ENCODE measurements at places on chromosomes 12 and 14.

DNA sequence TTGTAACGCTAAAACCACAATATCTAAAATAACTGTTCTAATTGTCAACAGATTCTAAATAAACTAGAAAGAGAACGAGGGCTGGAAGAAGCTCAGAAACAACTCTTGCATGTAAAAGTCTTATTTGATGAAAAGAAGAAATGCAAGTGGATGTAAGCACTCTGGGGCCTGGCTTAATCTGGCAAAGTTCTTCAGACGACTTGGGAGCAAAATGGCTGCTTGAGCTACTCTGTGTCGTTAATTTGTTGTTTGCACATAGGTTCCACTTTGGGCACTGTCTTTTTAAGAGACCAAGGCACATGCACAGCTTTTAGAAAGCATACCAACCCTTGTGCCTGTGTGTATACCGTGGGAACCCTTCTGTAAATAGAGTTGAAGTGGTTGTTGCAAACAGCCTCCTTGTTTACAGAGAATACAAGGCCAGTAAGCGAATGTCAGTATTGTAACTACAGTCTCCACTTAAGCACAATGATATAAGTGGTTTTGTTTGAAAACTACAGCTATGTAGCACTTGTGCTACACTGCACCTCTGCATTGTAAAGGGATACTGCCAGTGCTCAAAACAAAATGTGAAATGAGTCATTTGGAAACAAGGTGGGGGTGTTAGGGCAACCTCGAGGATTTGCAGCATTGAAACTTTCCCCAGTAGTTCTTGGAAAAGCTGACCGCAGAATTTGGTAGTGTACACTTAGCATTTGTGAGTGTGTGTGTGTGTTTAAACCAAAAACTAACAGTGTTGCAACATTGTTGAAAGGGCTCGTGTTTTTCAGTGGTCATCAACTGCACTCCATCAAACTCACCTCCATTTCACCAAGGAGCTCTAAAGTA is 154.3 kb downstream of the CEP83 start:
- no peak for DNase-seq

DNA sequence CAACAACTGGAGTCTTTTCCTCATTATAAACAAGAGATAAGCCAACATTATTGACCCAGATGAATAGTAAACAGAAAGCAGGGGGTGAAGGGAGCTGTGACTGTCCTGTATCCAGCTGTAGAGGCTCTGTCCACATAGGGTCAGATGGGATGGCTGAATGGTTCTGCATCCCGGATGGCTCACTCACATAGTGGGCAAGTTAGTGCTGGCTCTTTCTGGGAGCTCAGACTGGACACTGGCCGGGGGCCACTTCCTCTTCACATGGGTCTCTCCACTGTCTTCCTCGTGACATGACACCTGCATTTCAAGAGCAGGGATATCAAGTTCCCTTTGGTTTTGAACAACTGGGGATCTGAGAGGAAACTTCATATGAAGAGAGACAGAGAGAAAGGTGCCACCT is 969.6 kb upstream of the TMEM132C start:
- no peak for DNase-seq

- no peak for DNase-seq
Observed at GRCh38 chr14:80644826-80645225, 296.7 kb downstream of the CEP128 start.

- DNase-seq = no peak
Observed at GRCh38 chr14:44135972-44136371, 371.1 kb downstream of the FSCB start.

DNA sequence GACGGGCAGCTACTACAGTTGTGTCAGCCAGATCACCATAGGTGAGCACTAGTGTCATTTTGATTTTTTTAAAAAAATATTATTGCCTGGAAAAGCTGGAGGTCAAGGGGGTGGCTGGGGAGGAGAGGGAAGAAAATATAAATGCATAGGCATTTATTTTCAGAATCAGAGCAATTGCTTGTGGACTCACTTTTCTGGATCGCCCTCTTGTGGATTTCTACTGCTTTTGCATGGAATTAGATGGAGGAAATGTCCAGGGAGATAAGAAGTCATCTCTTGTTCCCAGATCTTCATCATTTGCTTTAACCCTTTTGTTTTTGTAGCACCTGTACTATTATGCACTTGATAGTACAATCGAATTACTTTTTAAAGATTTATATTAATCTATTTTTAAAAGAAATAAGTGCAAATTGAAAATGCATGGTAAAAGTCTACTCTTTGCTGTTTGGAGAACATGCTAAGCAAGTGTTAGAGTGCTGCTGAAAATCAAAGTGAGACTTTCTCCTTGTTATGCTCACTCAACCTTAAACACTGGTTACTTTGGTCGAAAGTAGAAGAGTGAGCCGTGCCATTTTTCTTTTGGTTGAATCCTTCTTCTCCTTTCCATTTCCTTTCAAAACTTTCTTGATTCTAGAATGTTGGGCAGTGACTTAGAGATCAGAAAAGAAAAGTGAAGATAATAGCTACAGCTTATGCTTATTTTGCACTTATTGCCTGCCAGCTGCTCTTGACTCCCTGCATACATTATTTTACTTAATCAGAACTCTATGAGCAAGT is 60.6 kb upstream of the ANO4 start:
- no peak for DNase-seq

- peak; percentile 8 for DNase-seq
Observed at GRCh38 chr12:100229036-100229635, 28.5 kb downstream of the ACTR6 start.

All from T-helper 1 cell (primary cell).